Right cardiac atrium (tissue), 5 donors: ENCODE measurements at places on chromosomes 11 and 22. TPM values are rescaled to one million over a fixed set of nuclear protein-coding genes. Genes with fewer than 3 reads are reported as not detected.

TSPO gene
- total RNA-seq = 93.4 TPM

POU2AF2 gene
- total RNA-seq = not detected

OR4D5 gene
- not detected for total RNA-seq

MS4A1 gene
- total RNA-seq = not detected

GRAP2 gene
- total RNA-seq = 5.0 TPM

NCAM1 gene
- total RNA-seq = 222 TPM

MEI1 gene
- total RNA-seq = 0.94 TPM

OR8I2 gene
- not detected for total RNA-seq

GSTT2 gene
- total RNA-seq = not detected

ATXN10 gene
- total RNA-seq = 147 TPM

OR56A1 gene
- not detected for total RNA-seq
